ENCODE measurements at places on chromosomes 4 and X.

DNA sequence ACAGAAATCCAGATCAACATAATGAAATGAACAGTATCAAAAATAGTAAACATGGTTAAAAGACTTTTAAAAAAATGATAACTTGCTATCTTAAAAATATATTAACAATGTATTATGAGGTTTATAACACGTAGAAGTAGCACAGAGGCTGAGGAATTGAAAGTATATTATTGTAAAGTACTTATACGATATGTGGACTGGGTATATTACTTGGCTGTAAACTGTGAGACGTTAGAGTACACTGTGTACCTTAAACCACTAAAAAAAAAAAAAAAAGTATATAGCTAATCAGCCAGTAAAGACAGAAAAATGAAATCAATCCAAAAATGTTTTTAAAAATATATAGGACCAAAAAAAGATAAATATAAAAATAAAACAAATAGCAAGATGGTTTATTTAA, 120.6 kb downstream of the TET2 start:
- DNase-seq: no peak

GRCh38 chrX:112147206-112147605, 64.6 kb upstream of the TRPC5 start:
- DNase-seq: no peak

DNA sequence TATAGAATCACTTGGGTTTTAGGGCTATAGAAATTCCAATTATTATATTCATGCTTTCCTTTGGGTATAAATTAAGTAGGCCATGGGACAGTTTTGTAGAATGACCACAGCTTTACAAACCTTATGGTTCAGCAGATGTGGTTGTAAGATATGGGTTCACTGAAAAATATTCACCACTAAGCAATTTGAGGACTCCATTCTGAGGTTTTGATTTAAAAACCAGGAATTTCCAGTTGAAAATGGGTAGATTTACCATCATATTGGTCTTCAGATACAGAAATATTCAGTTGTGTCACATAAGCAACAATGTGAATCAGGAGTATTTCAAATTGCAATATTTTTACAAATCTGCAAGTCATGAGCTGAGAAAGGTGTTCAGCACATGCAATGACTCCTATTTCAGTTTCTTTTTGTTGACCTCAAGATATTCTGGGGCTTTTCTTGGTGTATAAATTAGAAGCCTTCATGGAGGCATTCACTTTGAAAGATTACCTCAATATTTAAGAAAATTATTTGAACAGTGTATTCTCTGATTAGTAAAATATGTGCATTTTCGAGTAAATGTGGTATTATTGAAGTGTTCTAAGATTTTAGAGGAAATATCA, 218.4 kb upstream of the HCCS start:
- DNase-seq: no peak

GRCh38 chr4:39814403-39815185, 116.7 kb downstream of the UBE2K start:
- DNase-seq: no peak

DNA sequence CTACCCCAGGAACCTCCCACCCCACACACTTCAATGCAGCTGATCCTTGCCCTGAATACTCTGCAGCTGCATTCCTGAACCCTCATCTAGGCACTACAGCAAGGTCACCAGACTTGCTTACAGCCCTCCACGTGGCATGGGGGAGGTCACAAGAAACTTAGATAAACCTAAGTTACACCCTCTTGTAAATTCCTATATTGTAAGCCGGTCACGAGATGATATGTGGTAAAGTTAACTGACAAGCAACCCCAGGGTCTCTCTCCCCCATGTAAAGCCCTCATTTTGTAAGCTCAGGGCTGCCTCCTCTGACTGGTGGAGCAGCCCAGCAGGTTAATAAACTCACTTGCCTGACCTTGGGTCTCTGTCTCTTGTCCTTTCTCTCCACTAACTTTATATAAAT, 570.7 kb downstream of the PCDH7 start:
- DNase-seq: no peak

DNA sequence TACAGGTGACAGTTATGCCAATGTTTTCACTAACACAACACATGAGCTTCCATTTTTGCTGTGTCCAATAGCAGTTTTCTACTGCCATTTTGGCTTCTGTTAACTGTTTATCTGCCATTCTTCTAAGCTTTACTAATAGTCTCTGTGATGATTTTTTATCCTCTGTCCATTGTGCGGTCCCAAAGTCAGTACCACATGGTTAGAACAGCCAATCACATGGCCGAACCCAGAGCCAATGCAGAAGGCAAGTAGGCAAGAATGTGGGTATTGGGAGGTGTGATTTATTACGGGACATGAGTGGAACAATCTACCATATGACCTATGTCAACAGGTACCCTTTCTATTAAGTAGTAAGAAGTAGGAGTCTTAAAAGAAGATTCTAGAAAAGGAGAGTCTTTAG, 61.5 kb downstream of the GRIA2 start:
- DNase-seq: no peak

DNA sequence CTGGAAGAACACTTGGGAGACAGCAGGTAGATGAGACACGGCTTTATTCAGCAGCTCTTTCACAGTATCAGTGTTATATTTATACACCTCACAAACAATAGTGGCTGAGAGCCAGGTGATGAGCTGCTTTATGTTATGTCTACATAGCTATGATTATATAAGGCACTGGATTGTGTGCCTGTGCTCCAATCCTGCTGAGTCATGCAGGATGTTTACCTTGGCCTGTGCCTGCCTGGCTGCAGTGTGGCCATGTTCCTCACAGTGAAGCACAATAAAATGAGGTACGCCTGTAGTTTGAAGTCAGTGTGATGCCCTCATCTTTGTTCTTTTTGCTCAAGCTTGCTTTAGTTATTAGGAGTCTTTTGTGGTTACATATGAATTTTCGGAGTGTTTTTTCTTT, 31.3 kb downstream of the CXCL13 start:
- DNase-seq: no peak

- no peak for DNase-seq
These were observed 13.0 kb downstream of the TMEM164 start for GRCh38 chrX:110015915-110016314.

GRCh38 chr4:114076899-114077570, 97.6 kb upstream of the ARSJ start:
- no peak for DNase-seq

All from 8988T (cell line).